ENCODE measurements at places on chromosomes 3 and 15.

DNA sequence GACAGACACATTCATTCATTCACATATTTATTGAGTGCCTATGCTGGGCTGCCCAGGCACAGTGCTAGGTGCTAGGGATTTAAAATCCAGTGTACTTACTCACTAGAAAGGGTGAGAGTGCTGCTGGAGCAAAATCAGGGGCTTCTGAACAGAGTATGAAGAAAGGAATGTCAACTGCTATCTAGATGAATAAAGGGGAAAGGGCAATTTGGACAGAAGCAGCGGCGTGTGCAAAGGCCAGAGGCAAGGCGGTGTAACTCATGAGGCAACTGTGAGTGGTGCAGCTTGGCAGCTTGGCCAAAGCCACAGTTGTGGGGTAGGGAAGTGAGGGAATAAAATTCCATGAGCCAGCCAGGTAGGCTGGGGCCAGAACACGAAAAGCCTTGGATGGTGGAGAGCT, 76.7 kb downstream of the RAD18 start:
- DNase-seq, result no peak

DNA sequence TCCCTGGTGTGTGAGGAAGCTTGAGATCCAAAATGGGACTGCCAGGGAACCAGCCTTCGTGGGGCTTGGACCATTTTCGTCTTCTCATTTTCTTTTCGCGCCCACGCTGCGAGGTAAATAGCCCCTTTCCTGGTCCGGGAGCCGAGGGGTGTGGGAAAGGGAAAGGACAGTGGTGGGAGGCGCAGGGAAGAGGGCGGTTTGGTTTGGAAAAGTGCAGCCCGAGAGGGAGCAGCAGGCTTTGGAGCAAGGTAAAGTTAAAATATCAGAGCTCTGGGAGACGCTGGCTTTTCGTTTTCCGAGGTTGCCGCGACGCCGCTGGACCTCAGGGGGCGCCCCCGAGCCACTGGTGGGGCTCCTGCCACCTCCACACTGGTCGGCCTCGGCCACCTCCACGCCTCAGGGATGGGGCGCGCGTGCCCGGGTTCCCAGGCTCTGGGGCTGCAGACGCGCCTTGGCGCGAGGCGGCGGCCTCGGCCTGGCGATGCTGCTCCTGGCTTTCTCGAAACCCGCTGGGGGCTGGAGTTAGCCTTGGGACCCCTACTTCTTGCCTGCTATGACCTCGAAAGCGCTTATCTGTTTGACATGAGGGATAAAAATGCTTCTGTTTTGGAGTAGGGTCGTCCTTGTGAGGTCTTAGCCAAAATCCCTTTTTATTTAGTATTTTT, 3.2 kb downstream of the PTPRG start:
- no peak for DNase-seq

DNA sequence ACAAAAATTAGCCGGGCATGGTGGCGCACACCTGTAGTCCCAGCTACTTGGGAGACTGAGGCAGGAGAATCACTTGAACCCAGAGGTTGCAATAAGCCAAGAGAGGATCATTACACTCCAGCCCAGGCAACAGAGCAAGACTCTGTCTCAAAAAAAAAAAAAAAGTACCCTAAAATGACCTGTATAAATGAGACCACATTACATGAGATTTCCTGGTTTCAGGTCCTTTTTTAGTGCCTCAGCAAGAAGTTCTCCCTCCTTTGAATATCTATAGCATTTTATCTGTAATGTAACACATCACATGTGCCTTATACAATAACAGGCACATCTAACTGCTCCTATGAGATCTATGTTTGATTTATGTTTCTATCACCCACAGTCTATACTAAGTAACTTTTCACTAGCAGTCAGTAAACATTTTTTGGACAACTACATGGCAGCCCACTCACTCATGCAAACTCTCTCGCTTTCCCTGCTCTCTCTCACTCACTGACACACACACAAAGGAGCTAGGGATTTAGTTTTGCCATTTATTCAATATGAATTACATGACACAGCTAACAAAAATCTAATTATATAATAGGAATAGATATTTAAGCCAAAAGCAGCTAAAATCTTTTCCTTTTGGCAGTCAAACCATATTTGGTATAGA, 34.1 kb downstream of the ADAM10 start:
- DNase-seq, result no peak

DNA sequence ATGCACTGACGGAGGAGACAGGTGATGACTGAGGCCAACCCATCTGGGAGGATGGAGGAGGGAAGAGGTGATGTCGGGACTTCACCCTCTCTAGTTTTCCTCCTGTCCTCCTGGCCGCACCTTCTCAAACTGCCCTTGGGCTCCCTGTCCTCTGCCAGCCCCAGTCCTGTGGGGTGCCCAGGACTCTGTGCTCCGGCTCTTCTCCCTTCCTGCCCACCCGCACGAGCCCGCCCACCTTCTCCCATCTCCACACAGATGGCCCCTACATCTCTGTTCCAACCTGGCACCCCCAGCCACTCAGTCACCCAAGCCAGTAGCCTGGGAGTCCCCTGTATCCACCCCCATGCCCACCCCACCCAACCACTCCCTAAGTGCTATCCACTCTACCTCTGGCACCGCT, 206.7 kb upstream of the LINGO1 start:
- DNase-seq, result no peak

DNA sequence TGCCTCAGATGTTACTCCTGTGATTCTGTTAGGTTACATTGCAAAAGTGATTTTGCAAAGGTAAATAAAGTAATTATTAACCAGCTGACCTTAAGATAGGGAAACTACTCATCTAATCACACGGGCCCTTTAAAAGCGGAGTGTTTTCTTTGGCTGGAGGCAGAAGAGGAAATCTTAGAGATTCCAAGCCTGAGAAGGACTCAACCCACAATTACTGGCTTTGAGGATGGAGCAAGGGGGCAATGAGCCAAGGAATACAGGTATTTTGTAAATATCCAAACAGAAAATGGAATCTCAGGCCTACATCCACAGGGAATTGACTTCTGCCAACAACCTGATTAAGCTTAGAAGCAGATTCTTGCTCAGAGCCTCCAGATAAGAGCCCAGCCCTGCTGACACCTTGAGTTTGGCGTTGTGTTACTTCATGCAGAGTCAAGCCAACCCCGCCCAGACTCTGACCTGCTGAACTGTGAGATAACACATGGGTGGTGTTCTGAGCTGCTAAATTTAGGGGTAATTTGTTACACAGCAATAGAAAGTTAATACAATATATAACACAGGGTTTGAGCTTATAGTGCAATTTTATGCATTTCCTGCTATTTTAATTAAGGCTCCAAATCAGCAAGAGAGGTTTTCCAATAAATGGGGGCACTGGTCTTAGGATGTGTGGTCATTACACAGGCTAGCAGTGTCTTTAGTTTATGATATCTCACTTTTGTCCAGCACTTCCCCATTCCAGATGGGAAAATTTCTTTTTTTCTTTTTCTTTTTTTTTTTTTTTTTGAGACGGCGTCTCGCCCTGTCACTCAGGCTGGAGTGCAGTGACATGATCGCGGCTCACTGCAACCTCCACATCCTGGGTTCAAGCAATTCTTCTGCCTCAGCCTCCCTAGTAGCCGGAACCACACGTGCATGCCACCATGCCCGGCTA, 19.5 kb downstream of the NFKBIZ start:
- DNase-seq, result no peak

GRCh38 chr3:23662079-23662617, 143.6 kb upstream of the UBE2E1 start:
- no peak for DNase-seq

DNA sequence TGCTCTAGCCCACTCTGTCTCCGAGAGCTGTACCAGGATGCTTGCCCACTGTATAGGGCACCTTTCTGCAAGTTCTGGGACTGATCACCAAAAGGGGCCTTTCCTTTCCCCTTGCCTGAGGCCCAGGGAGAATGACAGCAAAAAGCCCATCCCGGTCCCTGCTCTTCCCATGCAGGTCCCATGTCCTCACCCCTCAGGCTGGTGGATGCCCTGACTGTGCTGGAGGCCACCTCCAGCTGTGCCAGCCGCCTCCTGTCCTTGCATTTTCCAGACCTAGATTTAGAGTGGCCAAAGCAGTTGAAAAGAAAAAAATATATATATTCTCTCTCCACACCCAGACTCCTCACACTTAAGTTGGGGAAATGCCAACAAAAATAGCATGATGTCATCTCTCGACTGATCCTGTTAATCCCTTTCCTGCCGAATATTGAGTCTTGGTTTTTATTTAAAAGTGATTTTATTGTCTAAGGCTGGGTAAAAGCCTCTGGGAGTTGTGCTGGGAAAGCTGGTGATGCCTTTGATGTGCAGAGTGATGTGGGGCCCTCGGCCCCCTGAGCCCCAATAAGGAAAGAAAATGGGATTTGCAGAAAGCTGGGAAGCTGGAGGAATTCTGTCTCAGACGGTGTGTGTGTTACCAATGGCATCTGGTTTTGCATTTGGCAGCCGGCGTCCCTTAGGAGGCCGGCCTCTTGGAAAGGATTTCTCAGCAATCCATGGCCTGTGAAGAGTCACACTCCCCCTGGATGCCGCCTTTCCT, 29.3 kb upstream of the TPM1 start:
- no peak for DNase-seq

GRCh38 chr15:70109978-70110377, 12.3 kb upstream of the TLE3 start:
- peak; percentile 54 for DNase-seq

DNA sequence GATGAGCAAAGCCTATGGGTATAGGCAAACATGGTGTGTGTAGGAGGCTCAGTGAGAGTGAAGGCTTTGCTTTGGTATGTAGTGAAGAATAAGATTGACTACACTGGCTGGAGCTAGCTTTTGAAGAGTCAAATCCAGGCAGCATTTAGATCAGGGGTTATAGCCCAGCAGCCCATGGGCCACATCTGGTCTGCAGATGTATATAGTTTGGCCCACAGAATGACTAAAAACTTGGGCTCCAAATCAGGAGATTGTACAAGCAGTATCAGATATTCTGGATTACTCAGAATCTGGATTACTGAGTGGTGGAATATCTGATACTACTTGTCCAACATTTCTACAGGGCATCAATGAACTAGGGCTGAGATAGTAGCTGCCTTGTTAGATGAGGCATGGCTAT, 92.9 kb upstream of the FGF7 start:
- DNase-seq, result no peak
